ENCODE measurements at places on chromosomes 7 and 10. TPM values are rescaled to one million over a fixed set of nuclear protein-coding genes. Genes with fewer than 3 reads are reported as not detected.

DNA sequence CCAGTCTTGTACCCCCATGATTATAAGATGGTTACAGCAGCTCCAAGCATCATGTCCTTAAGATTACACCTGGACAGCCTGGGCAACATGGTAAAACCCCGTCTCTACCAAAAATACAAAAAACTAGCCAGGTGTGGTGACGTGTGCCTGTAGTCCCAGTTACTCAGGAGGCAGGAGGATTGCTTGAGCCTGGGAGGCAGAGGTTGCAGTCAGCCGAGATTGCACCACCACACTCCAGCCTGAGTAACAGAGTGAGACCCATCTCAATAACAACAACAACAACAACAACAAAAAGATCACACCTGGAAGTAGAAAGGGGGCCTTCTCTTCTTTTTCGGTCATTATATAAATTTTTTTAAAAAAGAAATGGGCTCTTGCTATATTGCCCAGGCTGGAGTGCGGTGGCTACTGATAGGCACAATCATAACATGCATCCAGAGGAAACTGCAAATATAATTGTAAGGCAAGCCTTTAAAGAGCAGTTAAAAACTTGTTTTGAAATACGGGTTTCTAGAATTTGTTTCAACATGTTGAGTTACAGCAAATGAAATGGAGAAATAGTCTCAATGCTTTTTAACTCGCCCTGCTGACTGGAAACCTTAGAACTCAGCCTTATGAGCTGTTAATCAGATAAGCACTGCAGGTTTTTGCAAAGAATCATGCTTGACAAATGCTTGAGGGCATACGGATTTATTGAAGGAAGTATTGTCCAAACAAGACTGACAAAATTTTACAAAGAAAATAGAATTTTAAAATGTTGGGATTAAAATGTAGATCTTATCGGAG, 4.7 kb upstream of the ENTPD7 start:
- H3K27me3 ChIP-seq, result peaks cover 37% of the 10 kb centered on the region
- no peak overlapping the region for H3K27ac ChIP-seq
- H3K4me3 ChIP-seq, result no peak overlapping the region
- H3K36me3 ChIP-seq, result no peaks in the 10 kb centered on the region

DNA sequence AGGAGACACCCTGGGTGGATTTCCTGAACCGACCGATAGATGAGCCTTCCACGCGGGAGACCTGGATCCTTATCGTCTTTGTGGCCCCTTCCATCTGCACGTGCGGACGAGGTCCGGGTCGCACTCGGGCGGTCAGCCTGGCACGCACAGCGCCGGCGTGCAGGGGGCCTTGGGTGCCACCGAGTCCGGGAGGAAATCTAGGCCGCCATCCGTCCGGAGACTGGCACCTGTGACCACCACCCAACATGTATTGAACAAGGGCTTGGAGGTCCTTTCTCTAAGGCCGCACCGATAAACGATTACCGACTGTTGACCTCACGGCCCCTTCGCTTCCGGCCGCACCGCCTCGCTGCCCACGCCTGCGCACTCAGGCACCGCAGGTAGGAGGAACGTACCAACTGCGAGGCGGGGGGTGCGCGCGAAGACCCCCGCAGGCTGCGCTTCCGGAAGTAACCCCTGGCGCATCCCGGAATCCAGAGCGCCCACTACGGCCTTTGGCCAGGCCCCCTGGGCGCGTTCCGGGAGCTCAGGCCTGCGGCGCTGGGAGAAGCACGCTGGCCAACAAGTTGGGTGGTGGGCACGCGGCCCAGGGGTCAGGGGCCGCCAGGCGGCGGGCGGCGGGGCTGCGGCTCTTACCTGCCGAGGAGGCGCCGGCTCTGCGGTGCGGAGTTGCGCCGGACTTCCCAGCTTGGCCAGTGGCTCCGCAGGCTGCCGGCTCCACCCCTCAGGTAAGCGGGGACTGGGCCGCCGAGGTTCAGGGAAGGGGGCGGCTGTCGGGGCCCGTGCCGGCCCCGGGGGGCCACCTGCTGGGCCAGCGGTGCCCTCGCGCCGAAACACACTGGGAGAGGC, at the start of the genes ACTR3C and LRRC61:
TSS of gene ACTR3C (minus strand) at position 713 of the 849 bp plus-strand sequence. CDS start 28,249 bp downstream, outside the sequence.
TSS of gene LRRC61 (plus strand) at position 523 of the 849 bp plus-strand sequence. CDS start 13,507 bp downstream, outside the sequence.
- peak within 1 kb of the TSS; percentile 99 for H3K27ac ChIP-seq
- peak within 1 kb of the TSS; percentile 97 for H3K4me3 ChIP-seq

- H3K36me3 ChIP-seq, result peaks cover 57% of the 10 kb centered on the region
- peak; percentile 83 for DNase-seq
- no peaks in the 10 kb centered on the region for H3K27me3 ChIP-seq
- peak overlapping the region; percentile 100 for H3K27ac ChIP-seq
Observed at GRCh38 chr7:102426268-102427018, 6.9 kb upstream of the ORAI2 start.

DNA sequence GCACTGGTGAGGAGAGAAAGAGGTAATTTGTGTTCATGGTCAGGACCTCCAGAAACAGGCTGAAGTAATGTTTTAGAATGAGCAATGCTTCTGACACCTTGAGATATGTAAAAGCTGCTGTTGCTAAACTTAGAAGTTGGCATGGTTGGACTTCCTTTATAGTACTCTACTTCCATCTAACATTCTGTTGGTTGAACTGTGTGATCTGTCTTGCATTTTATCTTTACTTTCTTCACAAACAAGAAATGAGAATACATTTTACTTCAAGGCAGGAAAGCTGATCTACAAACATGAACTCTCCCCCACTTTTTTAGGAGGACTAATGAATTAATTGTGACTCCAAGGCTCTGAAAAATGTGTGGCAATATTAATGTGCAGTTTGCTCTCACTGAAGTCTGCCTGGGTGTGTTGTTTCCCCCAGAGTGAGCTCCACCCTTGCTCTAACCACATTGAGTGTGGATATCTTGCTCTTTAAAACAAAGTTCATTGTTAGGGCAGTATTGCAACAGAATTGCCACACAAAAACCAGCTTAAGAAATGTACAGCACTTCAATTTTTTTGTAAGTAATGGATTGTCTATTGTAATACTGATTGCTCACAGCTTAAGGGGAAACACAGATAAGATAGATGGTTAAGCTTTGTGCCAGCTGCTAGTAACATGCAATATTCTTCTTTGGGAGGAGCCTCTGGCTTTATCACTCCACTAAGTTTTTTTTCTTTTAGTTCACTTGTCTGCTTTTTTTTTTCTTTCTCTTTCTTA, 69.0 kb downstream of the ADD3 start:
- no peaks in the 10 kb centered on the region for H3K27me3 ChIP-seq
- peak overlapping the region; percentile 91 for H3K27ac ChIP-seq
- H3K4me1 ChIP-seq, result peaks cover 82% of the 10 kb centered on the region
- peak overlapping the region; percentile 89 for H3K4me3 ChIP-seq
- peaks cover 46% of the 10 kb centered on the region for H3K36me3 ChIP-seq

Gene RPP30
- 48.9 TPM for total RNA-seq

Gene GCK
- not detected for total RNA-seq

Measured in activated CD4-positive, alpha-beta T cell treated with anti-CD3 and anti-CD28 coated beads, Interleukin-2, amount 10 ng/mL, durations not matched to agents 7 days and 5 days (primary cell).